ENCODE measurements at places on chromosomes 13 and 19.

DNA sequence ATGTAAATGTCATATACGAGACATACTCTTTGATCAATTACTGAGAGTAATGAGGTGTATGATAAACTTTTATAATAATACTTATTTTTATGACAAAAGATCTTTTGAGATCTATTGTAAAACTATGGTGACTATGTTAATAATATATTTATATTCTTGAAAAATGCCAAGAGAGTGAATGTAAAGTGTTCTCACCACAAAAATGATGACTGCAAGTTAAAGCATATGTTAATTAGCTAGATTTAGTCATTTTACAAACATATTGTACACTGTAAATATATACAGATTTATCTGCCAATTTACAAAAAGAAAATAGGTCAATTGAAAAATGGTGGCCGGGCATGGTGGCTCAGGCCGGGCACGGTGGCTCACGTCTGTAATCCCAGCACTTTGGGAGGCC is 81.0 kb downstream of the GPC6 start:
- no peak for DNase-seq

DNA sequence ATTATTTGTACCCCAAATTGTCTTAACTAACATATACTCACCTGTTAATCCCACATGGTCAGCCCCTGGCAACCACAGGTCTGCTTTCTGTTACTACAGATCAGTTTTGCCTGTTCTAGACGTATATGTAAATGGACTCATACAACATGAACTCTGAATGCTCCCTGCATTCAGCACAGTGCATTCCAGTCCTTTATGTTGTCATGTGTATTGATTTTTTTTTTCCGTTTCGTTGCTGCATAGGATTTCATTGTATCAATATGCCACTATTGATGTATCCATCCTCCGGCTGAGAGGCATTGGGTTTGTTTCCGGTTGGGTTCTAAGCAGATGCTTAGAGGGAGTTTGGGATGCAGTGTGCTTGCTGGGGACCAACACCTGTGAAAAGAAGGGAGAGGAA is 36.1 kb upstream of the TNFRSF19 start:
- no peak for DNase-seq

GRCh38 chr13:99572131-99572530 is 70.9 kb downstream of the TM9SF2 start:
- DNase-seq = no peak

GRCh38 chr13:44854313-44855060 is 134.8 kb downstream of the NUFIP1 start:
- no peak for DNase-seq

- no peak for DNase-seq
Observed at GRCh38 chr19:7636691-7637373, at the start of gene STXBP2. STXBP2 (plus strand) TSS chr19:7637110; CDS start chr19:7637150, 40 bp downstream.

- no peak for DNase-seq
Observed at GRCh38 chr19:16190736-16191135, 5.5 kb downstream of the FAM32A start.
